ENCODE measurements at places on chromosomes 16 and 17.

DNA sequence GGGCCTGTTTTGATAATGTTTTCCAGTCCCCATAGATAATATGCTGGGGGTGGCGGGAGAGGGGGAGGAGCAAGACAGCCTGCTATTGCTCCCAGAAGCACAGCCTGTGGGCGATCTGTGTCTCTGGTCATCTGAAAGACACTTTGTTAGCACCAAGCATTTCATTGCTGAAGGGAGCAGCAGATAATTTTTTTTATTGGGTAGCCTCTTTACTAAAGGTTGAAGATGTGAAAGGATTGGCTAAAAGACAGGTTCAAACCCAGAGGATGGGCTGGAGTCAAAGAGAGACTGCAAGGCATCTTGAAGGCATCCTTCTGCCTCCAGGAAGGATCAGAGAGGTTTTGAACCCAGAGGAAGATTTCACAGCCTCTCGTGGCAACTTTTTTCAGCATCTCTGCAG lies 60.6 kb downstream of the C17orf67 start:
- DNase-seq = no peak

- DNase-seq = no peak
Measured at GRCh38 chr16:66502020-66502913, 47.7 kb downstream of the TK2 start.

DNA sequence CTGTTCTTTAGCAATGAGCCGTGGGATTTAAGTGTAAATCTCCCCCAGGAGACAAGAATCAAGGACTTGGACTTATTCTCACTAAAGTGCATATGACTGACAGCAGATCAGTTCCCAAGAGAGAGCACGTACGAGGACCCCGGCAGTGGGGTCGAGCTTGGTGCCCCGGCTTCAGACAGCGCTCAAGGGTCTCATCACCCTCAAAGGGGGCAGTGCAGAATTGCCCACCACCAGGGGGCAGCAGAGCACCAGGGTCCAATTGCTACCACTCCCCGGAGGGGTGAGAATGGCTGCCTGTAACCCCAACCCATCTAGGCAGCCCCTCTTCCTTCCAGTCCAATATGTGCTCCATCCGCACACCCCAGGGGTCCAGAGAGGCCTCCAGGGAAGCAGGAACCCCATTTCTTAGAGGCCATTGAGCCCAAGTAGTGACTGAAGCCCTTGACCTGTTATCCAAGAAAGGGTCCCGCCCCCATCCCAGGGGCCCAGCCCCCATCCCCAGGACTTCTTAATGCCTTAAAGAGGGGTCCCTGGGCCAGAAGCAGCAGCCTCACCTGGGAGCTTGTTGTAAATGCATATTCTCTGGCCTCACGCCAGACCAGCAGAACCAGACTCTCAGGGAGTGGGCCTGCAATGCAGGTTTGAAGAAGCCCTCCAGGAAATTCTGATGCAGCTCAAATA lies 86.1 kb downstream of the ZDHHC7 start:
- DNase-seq = no peak

DNA sequence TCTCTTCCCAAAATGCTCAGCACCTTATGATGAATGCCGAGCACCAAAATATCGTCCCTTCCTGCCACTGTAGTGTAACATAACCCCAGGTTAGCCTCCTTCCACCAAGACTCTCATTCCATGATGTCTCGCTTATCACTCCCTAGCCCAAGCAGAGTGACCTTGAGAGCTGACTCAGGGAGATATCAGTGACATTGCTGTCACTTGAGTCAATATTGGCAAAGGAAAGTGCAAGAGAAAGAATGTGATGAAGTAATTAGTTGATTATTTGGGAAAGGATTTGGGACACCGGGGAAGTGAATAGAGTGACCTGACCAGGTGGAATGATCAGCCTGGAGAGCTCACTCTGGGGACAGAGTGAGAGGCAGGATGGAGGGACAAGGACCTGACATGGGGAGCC lies 2.6 kb upstream of the ANKFN1 start:
- no peak for DNase-seq

- no peak for DNase-seq
Measured at GRCh38 chr16:52404546-52404945, 142.4 kb downstream of the TOX3 start.

DNA sequence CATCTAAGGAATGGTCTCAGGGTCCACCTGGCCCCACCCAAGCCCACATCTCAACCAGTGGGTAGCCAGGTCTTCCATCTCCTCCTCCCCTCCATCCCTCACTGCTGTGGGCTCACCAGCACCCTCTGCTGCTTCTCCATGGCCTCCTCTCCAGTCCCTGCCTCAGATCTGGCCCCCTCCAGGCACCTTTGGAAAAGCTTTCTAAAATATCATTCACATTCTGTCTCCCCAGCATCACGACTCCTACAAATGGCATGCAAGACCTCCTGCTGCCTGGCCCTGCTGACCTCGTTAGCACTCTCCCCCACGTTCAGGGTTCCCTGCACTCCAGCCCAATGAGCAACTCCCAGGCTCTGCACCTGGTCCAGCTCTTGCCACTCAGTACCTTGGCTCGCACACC lies 13.7 kb downstream of the GLP2R start:
- no peak for DNase-seq

DNA sequence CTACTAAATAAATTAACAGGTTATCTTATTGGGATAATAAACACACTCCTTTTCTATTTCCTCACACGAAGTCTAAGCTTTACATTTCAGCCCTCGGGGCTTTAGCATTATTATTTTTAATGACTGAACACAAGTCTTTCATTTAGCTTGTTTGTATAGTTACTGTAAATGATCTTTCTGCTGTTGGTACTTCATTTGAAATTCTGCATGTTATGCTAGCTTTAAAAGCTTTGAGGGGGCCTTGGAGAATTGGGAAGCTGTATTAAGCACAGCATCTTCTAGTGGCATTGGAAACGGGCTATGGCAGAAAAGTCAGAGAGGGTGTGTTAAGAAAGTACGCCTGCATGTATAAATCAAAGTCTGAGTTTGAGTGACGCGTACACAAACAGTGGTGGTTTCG lies 243.7 kb downstream of the FTO start:
- no peak for DNase-seq

DNA sequence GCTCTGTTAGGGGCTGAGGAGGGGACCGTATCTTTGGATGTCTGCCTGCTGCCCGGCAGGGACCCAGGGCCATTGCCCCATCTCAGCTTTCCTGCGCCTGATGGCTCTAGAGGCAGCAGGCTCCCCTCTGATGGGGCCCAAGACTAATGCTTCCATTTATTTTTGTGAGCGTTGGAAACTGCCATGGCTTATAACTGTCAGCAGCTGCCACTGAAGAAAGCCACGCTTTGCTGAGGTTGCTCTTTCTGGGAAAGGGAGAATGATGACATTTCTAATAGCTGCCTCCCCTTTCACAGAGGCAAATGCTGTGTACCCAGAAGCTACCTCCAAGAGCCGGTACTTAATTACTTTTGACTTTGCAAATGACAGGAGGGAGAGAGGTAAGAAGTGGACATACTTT lies 103.8 kb downstream of the HAPSTR1 start:
- no peak for DNase-seq

DNA sequence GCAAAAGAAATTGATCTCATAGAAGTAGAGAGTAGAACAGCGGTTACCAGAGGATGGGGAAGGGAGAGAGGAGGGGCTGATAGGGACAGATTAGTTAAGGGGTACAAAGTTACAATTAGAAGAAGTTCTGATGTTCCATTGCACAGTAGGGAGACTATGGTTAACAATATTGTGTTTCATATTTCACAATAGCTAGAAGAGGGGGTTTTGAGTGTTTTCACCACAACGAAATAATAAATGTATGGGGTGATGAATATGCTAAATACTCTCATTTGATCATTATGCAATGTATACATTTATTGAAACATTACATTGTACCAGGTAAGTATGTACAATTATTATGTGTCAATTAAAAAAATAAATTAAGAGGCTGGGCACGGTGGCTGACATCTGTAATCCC lies 291.2 kb upstream of the KCNJ16 start:
- DNase-seq = no peak

DNA sequence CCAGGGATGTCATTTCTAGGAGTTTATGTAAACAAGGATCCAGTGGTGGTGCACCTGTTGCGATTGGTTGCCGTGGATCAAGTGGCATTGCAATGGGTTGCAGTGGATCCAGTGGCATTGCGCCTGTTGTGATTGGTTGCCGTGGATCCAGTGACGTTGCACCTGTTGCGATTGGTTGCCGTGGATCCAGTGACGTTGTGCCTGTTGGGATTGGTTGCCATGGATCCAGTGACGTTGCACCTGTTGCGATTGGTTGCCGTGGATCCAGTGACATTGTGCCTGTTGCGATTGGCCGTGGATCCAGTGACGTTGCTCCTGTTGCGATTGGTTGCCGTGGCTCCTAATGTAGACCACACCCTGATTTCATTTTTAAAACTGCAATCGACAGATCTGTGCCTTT lies 56.2 kb upstream of the CRISPLD2 start:
- no peak for DNase-seq

DNA sequence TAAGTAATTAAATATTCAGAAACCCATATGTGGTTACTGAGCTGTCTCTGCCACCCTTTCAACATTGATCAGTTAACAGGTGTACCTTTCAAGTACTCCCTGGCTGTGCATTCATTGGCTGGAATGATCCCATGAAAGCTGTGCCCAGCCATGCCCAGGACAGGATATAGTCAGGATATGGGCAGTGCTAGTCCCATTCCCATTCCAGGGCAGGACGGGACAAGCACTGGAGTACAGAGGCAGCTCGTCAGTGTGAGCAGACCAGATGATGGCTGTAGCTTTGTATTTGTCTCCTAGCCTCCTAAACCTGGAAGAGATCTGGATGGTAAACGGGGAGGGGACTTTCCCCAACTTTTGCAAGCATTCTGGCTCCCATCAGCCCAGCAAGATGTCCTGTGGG lies 22.5 kb downstream of the HEATR3 start:
- DNase-seq = no peak

DNA sequence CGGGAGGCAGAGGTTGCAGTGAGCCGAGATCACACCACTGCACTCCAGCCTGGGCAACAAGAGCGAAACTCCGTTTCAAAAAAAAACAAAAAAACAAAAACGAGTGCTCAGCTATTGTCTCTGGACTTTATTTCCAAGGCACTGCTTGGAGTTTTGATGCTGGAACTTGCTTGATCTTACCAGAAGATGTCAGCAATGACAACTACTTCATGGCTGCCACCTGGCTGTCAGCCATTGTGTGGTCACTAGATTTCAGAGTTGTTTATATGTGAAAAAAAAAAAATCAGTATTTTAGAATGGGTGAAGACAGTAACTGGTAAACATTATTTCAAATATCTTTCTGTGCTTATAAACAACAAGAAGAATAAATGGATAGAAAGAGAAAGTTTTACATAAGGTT lies 26.3 kb upstream of the OR4D1 start:
- DNase-seq = no peak

DNA sequence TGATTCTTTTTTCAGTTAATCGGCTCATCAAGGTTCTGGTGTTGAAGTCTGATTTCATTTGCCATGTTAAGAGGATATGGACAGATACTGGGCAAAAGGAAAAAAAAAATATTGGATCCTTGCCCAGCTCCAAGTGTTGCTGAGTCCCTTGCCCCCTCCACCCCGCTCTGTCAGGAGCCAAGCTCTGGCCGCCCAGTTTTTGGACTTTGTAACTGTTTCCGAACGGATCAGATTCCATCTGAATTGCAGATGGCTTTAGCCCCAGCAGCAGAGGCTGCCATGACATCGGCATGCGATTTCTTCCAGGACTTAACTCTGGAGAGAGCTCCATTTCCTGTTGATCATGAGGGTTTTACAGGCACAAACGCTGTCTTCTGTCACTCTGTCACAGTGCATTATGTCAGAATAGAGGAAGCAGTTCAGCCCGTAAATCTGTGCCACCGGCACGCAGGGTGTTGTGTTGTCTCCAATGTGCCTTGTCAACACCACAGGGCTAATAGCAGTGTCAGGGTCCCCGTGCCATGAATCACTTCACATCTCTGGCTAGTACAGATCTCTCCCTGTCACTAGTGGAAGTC lies 615.6 kb downstream of the MAF start:
- DNase-seq = no peak

DNA sequence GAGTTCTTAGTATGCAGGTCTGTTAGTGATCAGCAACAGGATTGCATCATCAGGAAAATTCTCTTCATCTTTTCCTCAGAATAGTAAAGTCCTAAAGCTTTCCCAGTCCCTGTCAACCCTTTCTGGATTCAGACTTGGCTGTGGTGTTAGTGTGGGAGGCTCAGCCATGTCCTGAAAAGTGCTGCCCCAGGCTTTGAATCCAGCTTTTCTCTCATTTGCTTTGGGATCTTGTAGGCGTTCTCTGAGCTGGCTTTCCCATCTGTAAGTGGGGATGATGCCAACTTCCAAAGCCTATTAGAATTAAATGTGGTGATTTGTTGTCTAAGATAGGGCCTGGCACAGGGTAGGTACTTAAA lies 3.0 kb downstream of the ALKBH5 start:
- no peak for DNase-seq

DNA sequence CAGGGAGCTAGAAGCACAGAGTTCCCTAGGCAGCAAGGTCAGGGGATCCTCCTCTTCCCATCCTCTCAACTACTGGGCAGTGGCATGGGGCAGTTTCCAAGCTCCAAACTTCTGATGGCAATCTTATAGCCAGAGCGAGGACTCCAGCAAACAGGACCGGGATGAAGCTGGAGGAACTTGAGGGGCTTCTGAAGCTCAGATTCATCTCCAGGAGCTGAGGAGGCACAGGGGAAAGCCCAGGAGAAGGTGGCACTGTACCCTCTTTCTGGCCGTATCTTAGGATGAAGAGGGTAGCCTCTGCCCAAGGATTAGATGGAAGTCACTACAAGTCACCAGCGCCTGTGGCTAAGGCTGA lies 50.0 kb upstream of the RPL38 start:
- DNase-seq = no peak

DNA sequence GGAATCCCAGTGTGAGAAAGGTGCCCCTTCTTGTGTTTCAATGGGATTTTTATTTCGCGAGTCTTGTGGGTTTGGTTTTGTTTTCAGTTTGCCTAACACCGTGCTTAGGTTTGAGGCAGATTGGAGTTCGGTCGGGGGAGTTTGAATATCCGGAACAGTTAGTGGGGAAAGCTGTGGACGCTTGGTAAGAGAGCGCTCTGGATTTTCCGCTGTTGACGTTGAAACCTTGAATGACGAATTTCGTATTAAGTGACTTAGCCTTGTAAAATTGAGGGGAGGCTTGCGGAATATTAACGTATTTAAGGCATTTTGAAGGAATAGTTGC lies 567 bp downstream of the UBB start:
- no peak for DNase-seq

- no peak for DNase-seq
Measured at GRCh38 chr17:64732336-64733006, 70.4 kb upstream of the SMURF2 start.

- no peak for DNase-seq
Measured at GRCh38 chr17:49045376-49045775, 48.2 kb downstream of the IGF2BP1 start.

DNA sequence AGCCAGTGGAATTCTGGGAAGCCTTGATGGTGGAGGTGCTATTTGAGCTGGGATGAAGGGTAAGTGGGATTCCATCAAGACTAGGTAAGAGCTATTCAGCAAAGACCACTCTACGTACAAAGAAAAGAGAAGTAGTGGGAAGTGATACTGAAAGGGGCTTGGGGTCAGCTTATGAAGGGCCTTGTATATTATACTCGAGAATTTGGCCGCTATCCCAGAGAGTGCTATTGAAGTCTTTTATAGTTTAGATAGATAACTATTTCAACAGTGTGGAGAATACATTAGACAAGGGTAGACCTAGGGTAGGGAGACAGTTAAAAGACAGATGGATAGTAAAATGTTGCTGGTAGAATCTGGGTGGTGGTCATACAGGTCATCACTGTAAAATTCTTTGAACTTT lies 10.3 kb downstream of the DNAH2 start:
- DNase-seq = no peak

GRCh38 chr17:2755891-2756724 lies 6.7 kb upstream of the CCDC92B start:
- DNase-seq = no peak

All from iPS DF 19.7 (cell line).